ENCODE measurements at places on chromosomes 6 and 20. TPM values are rescaled to one million over a fixed set of nuclear protein-coding genes. Genes with fewer than 3 reads are reported as not detected.

- DNase-seq = peak; percentile 21
Observed at GRCh38 chr6:107115695-107116327, 496 bp upstream of the BEND3 start.

The BTNL2 gene
- not detected for total RNA-seq

DNA sequence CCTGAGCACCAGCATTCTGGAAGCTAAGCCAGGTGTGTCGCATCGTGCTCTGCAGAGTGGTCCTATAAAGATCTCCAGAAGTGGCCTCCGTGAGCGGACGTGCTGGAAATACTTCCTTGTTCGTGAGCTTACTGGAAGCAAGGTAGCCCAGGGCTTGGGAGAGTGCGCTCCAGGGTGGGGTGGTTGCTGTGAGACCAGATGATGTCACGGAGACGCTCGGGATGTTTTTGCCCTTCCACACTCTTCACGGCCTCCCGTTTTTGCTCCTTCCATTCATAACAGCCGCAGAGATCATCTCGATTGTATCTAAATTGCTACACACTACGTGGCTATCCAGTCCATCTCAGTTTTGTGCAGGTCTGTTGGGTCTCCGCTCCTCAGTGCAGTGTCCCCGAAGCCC lies 373.4 kb downstream of the THBS2 start:
- no peak for DNase-seq

DNA sequence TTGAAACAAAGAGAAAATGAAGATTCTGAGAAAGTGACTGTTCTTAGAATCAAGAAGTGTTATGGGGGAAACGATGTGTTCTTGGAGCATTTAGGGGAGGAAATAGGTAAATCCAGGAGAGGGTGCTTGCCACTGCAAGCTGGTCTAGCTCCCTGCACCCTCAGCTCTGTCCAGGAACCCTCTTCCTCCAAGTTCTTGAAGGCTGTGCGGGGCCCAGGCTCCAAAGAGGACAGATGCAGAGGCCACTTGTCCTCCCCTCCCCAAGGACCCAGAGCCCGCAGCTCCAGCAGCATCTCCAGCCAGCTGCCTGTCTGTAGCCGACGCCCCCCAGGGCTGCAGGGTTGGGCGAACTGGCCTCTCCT lies 87.9 kb downstream of the CDC5L start:
- no peak for DNase-seq

DNA sequence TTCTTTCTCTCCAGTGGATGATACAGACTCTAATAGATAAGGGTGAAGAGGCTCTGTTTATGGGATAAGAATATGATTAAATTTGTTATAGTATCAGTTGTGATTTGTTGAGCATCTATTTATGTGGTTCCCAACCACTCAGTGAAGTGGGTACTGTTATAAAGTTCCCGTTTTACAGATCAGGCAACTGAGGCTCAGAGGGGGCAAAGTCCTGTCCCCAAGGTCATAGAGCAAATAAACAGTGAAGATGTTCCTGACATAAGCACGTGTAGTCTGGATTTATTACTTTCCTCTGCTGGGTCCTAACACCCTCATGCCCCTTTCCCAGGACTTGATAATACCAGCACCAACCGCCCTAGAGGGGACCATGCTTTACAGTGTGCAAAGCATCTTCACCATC lies 4.1 kb downstream of the DUSP15 start:
- no peak for DNase-seq

- no peak for DNase-seq
Observed at GRCh38 chr20:61742097-61742825, 323.4 kb downstream of the TAF4 start.

GRCh38 chr6:109325400-109325801 lies 56.9 kb downstream of the CD164 start:
- no peak for DNase-seq

DNA sequence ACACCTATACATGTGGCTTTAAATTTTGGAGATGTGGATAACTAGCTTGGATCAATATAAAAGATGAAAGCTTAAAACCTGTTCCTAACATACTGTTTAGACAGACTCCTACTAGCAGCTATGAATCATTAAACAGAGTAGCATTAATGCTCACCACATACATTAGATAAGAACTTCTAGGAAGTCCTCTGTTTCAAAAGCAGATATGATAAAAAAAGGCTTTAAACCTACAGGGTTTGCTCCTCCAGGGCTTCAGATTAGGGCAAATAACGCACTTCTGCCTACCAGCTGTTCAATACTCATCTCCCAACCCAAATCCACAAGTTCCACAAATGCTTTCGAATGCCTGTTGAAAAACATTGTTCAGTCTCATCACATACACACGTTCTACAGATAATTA lies 1.5 kb downstream of the REPS1 start:
- DNase-seq = no peak

DNA sequence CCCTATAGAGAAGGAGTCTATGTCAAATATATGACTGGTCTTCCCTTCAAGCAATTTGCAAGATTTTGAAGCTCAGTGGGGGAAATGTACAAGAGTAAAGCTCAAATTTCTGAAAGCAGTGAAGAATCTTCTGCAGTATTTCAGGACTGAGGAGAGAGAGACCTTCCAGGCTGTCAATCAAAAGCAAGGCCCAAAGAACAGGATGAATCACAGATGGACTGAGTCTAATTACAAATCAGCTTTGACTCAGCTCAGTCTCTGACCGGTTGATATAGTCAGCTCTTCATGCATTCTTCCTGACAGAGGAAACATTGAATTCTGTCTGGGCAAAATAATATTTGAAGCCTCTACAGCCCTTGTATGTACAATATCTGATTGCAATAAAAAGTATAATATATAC lies 7.7 kb upstream of the HTR1B start:
- no peak for DNase-seq

The RNGTT gene
- 27.8 TPM for total RNA-seq

The MCCD1 gene
- total RNA-seq = not detected

The EDN1 gene
- 24.0 TPM for total RNA-seq

GRCh38 chr20:17666481-17666880 lies 15.6 kb downstream of the RRBP1 start:
- DNase-seq = no peak

Data from A172 (cell line).